ENCODE measurements at places on chromosomes 6 and 20. TPM values are rescaled to one million over a fixed set of nuclear protein-coding genes. Genes with fewer than 3 reads are reported as not detected.

BIRC7 gene
- 0.57 TPM for polyA plus RNA-seq

SAMD5 gene
- 17.5 TPM for polyA plus RNA-seq

LHFPL5 gene
- 0.12 TPM for polyA plus RNA-seq

SPAG4 gene
- 4.9 TPM for polyA plus RNA-seq

TPBG gene
- polyA plus RNA-seq: 30.5 TPM

BACH2 gene
- 10.4 TPM for polyA plus RNA-seq

SCRT2 gene
- not detected for polyA plus RNA-seq

AURKA gene
- polyA plus RNA-seq: 13.5 TPM

PI3 gene
- not detected for polyA plus RNA-seq

DNA sequence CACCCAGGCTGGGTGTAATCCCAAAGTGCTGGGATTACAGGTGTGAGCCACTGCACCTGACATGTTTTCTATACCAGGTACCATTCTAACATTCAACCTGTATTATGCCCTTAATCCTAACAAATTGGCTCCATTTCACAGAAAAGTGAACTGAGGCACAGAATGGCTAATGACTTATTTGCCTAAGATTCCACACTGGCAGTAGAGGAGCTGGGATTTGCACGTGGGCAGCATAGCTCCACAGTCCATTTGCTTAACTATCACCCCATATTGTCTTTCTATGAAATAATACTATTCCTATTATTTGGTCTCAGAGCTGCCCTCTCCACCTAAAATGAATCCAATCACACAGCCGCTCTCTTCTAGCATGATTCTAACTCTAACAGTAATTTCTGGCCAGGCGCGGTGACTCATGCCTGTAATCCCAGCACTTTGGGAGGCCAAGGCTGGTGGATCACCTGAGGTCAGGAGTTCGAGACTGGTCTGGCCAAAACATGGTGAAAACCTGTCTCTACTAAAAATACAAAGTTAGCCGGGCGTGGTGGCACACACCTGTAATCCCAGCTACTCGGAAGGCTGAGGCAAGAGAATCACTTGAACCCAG is 23.3 kb upstream of the MYMX start:
- DNase-seq: no peak

- no peak for DNase-seq
Observed at GRCh38 chr6:155310596-155310995, 3.7 kb downstream of the TFB1M start.

- peak; percentile 41 for DNase-seq
Observed at GRCh38 chr6:31497531-31498476, at the start of gene MICB. MICB (plus strand) TSS chr6:31498145; CDS start chr6:31498194, 49 bp downstream.

DNA sequence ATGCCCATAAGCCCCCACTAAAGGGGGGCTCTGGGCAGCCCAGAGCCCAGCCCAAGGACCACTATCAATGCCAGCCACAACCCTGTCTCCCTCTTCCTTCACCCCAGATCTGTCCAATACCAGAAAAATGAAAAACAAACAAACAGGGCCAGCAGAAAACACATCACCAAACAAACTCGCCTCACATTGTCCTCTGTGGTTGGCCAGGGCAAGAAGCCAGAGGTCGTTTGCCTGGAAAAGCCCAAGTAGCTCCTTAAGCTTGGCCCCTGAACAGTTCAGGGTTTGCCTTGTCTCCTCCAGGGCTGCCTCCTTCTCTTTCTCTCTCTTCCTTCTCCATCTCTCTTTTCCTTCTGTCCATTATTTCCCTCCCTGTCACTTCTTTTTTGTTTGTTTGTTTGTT is 10.1 kb upstream of the SCUBE3 start:
- no peak for DNase-seq

DNA sequence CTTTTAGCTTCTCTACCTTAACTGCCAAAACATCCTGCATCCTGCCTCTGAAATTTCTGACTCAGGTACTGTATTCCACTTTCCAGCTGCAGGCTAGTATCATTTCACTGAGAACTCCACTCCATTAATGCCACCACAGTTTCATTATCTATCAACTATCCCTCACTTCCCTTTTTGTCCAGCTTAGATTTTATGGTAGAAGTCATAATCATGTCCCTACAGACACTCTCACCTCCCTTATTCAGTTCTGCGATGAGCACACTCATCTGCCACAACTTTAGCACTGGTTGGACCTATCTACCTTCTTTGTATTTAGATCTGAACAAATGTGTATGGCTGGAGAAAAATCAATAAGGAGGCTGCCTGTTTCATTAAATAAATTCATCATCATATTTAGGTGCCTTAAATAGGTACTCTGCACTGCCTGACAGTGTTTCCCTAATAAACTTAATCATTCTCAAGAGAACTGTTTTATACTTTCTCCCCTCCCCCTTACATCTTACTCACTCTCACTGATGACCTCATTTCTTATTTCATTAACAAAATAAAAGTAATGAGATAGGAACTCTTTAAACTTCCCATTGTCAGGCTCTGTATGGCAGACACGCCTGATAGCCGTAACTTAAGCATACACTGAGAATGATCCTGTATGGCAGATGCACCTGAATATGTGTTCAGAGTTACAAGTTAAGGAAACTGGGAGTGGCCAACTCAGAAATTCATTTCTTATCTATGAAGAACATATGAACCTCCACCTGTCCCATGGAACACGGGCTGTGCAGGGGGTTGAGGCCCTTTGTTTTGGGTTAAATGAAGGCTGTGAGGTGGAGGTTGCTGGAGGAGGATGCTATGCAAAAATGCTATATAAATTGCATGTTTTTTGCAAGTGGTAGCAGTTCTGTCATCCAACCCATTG is 95.3 kb upstream of the MAN1A1 start:
- no peak for DNase-seq

- DNase-seq: no peak
Observed at GRCh38 chr6:13439644-13440043, 47.8 kb downstream of the GFOD1 start.

DNA sequence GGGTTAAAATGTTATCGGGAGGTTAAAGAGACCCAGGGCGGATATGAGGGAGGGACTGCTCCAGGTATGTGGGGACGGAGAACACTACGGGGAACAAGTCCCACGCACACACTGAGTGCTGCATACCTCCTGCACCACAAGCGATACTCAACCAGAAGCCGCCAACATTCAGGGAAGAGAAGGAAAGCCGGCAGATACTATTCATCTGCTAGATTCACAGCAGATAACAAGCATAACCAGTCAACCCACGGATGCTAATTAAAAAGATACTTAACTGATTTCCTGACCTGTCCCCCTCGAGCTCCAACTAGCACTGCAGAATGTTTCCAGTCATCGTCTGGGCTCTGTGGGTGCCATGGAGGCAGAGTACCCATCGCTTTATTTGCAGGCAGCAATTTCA is 45.1 kb upstream of the RPS6KA2 start:
- no peak for DNase-seq

GRCh38 chr6:116314878-116315277 is 35.1 kb upstream of the TSPYL1 start:
- no peak for DNase-seq

- no peak for DNase-seq
Observed at GRCh38 chr6:47278545-47278944, 31.2 kb downstream of the TNFRSF21 start.

Measured in renal cortex interstitium (tissue), 15 donors.